ENCODE measurements at places on chromosomes 12 and 14.

DNA sequence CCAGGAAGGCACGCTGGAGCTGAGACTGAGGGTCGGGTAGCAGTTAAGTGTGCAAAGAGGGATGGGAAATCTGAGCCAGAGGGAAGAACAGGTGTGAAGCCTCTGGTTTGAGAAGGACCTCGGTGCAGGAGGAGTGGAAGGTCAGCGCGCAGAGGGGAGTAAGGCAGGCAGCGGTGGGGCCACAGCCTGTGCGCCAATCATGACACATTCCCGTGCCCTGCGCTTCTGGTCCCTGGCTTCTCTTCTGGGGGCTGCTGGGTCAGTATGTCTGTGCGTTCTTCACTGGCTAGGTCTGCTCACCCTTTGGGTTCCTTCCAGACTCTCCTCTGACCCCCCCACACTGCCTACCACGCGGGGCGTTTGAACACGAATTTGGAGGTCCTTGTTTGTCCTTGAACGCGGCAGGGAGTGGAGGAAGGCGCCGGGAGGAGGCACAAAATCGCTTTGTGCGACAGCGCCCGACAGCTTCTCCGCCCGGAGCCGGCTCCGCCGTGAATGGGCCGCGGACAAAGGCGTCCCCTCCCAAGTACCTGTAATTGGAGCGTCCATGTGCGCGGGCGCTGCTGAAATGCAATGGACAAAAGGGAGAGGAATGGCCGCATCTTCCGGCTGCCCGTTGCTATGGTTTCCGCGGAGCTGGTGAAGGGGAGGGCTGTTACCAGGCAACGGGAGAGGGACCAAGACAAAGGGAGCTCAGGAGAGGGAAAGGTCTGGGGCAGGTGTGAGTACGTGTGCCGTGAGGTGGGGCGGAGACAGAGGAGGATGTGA is 207.2 kb upstream of the SRRM4 start:
- DNase-seq = no peak

- DNase-seq = no peak
Observed at GRCh38 chr12:49470986-49471385, 67.8 kb upstream of the KCNH3 start.

- no peak for DNase-seq
Observed at GRCh38 chr12:122387887-122388286, 34.6 kb downstream of the CLIP1 start.

- DNase-seq = no peak
Observed at GRCh38 chr14:48937541-48938195, 648.5 kb downstream of the RPS29 start.

GRCh38 chr14:100767788-100768536 is 41.3 kb downstream of the DLK1 start:
- no peak for DNase-seq

GRCh38 chr12:31954925-31955858 is 4.0 kb upstream of the RESF1 start:
- DNase-seq = no peak

DNA sequence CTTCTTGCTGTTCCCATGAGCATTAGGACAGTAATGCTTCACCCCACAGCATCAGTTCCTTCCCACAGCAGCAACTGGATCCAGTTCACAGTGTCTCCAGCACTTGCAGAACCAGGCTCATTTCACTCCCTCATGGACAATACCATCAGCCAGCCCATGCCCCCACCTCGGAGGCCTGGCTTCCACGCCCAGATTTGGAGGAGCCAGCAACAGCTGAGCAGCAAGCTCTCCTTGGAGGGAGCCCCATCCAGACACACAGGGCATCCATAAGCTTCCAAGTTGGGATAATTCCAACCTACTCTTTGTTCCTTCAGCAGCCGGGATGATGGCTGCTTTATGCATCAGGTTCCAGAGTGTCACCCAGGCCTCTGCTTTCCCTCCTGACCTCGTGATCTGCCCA is 250.0 kb downstream of the GLT1D1 start:
- no peak for DNase-seq

- no peak for DNase-seq
Observed at GRCh38 chr14:77883131-77883846, 83.4 kb downstream of the ADCK1 start.

DNA sequence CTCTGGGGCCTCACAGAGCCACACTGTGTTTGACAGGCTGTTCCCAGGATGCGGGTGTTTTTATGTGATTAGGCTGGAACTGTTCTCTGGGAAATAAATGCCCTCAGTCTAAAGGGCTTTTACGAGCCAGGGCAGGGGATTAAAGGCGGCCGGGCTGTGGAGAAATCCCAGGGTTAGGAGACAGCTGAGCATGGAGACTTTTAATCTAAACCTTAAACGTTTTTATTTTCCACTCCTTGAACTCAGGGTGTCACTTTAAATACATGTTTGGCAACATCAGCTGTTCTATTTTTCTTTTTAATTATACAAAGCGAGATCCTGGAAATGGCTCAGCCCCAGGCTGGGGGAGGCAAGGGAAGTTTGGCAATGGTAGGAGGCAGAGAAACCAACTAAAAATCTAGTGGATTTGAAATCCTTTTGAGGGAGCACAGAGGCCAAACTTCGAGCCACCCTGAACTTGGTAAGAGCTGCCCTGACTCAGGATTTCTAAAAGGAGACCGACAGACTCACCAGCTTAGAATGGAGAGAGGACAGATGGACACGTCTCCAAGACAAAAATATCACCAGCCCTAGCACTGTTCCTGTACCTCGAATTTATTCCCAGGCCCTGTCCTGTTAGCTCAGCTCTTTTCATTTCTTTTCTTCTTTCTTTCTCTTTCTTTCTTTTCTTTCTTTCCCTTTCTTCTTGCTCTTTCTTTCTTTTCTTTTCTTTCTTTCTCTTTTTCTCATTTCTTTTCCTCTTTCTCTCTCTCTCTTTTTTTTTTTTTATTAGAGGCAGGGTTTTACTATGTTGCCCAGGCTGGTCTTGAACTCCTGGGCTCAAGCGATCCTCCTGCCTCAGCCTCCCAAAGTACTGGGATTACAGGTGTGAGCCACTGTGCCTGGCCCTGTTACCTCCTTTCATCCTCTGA is 15.8 kb upstream of the ORAI1 start:
- DNase-seq = no peak

DNA sequence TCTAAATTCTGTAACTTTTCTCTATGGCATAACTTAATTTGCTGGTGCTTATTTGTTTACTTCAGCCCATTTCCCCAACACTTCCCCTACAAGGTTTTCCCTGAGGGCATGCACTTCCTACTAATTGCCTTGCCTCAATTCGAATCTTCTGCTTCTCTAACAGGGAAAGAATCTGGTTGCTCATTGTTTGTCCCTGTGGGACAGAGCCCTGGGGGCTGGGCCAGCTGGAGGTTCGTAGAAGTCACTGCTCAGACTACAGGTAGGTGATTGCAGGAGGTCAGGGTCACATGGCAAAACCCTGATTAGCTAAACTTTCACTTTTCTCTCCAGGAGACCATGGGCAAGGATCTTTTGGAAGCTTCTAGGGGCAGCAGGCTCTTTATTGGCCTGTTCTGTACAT is 72.0 kb downstream of the ZFC3H1 start:
- DNase-seq = no peak

GRCh38 chr12:112169966-112170365 is 44.6 kb downstream of the TRAFD1 start:
- DNase-seq = no peak

DNA sequence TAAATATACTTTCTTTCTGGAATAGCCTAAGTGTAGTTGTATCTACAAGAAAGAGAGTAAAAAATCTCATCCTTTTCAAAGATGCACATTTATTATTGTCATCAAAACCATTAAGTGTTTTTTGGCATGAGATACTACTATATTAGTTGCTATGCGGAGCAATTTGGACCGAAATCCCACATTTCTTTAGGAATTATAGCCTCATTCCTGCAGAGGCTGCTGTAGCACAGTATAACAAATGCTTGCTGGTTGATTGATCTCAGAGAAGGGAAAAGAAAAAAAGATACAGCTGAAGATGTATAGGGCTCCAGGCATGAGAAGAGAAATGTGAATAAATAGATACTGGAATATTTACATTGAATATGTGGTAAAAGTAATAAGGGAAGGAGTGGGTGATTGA is 36.0 kb downstream of the RHOJ start:
- no peak for DNase-seq

GRCh38 chr14:21536418-21537089 is 10.4 kb upstream of the SALL2 start:
- DNase-seq = no peak

All from stimulated activated CD8-positive, alpha-beta memory T cell treated with anti-CD3 and anti-CD28 coated beads, Interleukin-4, amount 100 ng/mL, for 4 hours (primary cell).